ENCODE measurements at places on chromosomes 1 and 21.

GRCh38 chr1:17527036-17527914 lies 12.2 kb upstream of the ARHGEF10L start:
- H3K27me3 ChIP-seq, result no peaks in the 10 kb centered on the region
- H3K4me3 ChIP-seq, result no peak overlapping the region
- peak overlapping the region; percentile 77 for H3K27ac ChIP-seq
- H3K4me1 ChIP-seq, result peaks cover 58% of the 10 kb centered on the region
- H3K36me3 ChIP-seq, result no peaks in the 10 kb centered on the region
- DNase-seq, result no peak

DNA sequence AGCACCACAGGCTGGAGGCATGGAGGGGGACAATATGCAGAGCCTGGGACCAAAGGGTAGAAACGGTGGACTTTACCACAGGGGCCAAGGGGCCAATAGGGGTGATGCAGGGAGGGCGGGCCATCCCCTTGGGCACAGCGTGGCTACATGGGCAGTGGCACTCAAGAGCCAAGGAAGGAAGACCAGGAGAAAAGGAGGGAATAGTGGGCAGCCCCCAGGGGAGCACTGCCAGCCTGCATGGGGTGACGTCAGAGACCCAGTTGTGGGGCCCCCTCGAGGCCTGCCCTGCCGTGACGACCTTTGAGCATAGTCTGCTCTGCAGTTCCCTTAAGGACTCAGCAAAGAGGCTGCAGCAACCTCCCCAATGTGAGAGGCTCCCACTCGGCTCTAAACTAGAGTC lies 95.5 kb upstream of the TMPRSS2 start:
- H3K27ac ChIP-seq, result no peak overlapping the region
- no peak overlapping the region for H3K4me3 ChIP-seq
- H3K4me1 ChIP-seq, result peaks cover 25% of the 10 kb centered on the region
- DNase-seq, result no peak

DNA sequence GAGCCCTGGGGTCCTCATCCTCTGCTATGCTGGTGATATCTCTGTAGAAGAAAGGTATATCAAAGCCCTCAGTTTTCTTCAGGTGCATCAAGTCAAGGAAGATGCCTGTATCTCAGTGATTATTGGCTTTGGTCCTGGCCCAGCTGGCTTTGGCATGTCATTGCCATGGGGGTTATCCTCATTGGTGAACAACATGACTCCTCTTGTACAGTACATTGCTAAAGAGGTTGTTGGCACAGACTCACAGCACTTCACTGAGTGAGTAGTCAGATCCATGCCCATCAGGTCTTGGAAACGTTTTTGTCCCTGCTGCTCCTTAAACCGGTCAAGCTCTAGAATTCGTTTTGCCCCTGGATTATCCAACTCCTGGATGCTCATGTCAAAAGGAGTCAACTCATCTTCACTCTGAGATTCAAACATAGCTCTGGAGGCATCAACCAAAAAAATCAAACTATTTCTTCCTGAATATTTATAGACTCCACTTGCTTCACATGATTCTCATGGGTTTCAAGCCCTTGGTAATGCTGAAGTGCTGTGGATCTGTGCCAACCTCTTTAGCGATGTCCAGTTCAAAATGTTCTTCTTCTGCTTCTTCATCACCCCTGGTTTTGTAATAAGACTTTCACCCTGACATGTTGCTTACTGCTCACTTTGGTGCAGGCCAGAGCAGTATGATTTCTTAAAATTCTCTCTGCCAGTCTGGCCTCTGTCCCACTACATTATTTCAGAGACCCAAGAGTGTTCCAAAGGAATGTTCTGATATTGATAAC lies 43.0 kb upstream of the RAB3GAP2 start:
- no peak overlapping the region for H3K4me3 ChIP-seq
- no peaks in the 10 kb centered on the region for H3K27me3 ChIP-seq
- H3K27ac ChIP-seq, result no peak overlapping the region
- no peaks in the 10 kb centered on the region for H3K36me3 ChIP-seq

DNA sequence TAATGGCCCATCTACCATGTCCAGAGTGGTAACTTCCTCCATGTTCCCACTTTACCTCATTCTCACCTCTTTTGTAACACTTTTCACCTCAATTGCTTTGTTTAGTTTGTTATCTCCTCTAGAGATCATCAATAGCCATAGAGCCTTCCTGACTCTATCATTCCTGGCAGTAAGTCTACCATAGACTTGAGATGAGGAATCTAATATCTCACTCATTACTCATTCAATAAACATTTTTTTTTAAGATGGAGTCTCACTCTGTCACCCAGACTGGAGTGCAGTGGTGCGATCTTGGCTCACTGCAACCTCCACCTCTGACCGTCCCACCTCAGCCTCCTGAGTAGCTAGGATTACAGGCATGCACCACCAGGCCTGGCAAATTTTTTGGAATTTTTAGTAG lies 7.1 kb downstream of the NMNAT2 start:
- no peak for DNase-seq
- no peak overlapping the region for H3K27ac ChIP-seq
- H3K27me3 ChIP-seq, result peaks cover 6% of the 10 kb centered on the region
- H3K36me3 ChIP-seq, result no peaks in the 10 kb centered on the region
- no peaks in the 10 kb centered on the region for H3K4me1 ChIP-seq
- H3K4me3 ChIP-seq, result no peak overlapping the region

- no peak for DNase-seq
- no peaks in the 10 kb centered on the region for H3K27me3 ChIP-seq
- no peak overlapping the region for H3K4me3 ChIP-seq
- H3K4me1 ChIP-seq, result no peaks in the 10 kb centered on the region
- no peaks in the 10 kb centered on the region for H3K36me3 ChIP-seq
Observed at GRCh38 chr1:52880206-52880605, 37.6 kb downstream of the ZYG11A start.

DNA sequence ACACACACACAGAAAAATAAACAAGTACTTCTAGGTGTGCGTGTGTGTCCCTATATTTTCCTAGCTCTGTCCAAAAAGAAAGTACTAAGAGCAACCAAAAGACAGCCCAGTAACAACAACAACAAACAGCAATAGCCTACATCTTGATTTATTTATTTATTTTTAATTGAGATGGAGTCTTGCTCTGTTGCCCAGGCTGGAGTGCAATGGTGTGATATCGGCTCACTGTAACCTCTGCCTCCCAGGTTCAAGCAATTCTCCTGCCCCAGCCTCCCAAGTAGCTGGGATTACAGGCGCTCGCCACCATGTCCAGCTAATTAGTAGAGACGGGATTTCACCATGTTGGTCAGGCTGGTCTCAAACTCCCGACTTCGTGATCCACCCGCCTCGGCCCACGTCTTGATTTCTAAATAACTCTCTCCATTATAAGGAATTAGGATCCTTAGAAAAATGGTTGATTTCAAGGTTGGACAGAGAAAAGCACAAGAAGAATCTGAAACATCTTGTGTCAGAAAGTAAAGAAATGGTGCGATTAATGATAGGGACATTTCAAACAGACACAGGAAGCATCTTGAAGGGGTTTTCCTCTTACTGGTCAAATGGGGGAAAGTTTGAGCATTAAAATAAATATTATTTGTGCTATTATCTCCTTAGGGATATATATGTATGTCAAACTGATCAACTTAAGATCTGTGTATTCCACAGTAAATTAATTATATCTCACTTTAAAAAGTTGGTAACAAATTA lies 59.4 kb downstream of the ARID4B start:
- H3K4me3 ChIP-seq, result no peak overlapping the region
- peaks cover 23% of the 10 kb centered on the region for H3K4me1 ChIP-seq
- H3K36me3 ChIP-seq, result no peaks in the 10 kb centered on the region
- no peak overlapping the region for H3K27ac ChIP-seq

DNA sequence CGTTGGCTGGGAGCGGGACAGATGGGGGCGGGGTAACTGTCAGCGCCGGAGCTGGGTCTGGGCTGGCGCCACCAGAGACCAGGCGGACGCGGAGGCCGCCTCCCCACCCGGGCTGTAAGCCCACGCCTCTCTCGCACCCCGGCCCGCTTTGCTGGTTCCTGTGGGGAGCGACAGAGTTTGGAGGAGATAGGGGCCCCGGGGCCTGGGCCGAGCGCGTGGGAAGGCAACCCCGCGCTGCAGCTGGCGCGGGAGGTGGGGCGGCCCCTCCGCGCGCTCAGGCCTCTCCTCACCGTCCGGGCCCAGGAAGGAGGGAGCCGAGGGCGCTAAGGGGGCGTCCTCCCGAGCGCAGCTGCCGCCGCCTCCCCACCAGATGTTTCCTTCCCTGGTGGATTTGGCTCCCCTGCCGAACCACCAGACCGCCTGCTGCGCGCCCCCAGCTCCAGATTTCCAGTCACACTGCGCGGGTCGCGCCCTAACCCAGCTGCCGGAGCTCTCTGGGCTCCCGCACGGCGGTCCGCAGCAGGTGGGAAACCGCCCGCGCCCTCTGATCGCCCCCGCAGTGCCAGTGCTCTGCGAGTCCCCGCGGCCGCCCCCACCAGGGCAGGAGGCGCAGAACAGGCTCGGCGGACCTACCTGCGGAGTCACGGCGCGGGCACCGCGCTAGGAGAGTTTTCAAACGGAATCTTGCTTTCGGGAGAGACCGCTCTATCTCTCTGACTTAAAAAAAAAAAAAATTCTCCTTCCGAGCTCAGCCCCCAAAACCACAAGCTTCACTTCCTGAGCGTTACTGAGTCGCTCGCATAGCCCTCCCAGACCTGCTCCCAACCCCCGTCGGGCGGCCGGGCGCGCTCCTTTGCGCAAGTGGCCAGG lies 1.1 kb downstream of the GFI1 start:
- peaks cover 65% of the 10 kb centered on the region for H3K4me1 ChIP-seq
- H3K27me3 ChIP-seq, result peaks cover 91% of the 10 kb centered on the region
- H3K27ac ChIP-seq, result no peak overlapping the region
- peak overlapping the region; percentile 60 for H3K4me3 ChIP-seq
- H3K36me3 ChIP-seq, result no peaks in the 10 kb centered on the region

DNA sequence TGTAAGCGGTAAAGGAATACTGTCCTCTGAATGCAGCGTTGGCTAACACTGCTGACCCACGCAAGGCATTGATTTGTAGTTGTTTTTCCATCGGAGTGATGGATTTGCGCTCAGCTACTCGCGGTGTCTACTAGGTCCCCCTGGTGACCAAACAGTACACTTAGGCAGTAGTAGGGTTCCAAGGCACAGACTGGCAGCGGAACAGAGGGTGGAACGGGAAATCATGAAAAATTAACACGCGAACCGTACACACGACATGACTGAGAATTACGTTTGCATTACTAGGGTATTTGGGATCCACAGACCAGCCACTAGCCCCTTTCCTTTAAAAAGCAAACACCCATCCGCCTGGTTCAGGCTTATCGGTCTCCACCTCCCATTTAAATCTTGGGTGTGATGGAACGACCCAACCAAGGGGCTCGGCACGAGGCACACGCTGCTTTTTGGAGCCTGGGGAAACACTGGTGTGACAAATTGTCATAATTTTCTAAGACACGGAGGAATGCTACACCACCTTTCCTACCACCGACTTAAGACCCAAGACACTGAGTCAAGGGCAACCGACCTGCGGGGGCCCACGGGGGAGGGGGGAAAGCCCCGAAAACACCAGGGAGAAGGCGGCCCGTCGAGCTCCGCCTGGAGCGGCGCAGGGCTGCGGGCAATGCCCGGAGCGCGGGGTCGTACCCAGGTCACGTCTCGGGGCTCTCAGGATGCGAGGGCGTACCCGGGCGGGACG lies 699 bp downstream of the DIPK1A start:
- H3K36me3 ChIP-seq, result no peaks in the 10 kb centered on the region
- peak; percentile 79 for DNase-seq

- no peak for DNase-seq
- H3K27ac ChIP-seq, result no peak overlapping the region
- no peak overlapping the region for H3K4me3 ChIP-seq
- no peaks in the 10 kb centered on the region for H3K36me3 ChIP-seq
- no peaks in the 10 kb centered on the region for H3K27me3 ChIP-seq
- H3K4me1 ChIP-seq, result peaks cover 2% of the 10 kb centered on the region
Observed at GRCh38 chr1:217857061-217857460, 225.9 kb downstream of the SPATA17 start.

DNA sequence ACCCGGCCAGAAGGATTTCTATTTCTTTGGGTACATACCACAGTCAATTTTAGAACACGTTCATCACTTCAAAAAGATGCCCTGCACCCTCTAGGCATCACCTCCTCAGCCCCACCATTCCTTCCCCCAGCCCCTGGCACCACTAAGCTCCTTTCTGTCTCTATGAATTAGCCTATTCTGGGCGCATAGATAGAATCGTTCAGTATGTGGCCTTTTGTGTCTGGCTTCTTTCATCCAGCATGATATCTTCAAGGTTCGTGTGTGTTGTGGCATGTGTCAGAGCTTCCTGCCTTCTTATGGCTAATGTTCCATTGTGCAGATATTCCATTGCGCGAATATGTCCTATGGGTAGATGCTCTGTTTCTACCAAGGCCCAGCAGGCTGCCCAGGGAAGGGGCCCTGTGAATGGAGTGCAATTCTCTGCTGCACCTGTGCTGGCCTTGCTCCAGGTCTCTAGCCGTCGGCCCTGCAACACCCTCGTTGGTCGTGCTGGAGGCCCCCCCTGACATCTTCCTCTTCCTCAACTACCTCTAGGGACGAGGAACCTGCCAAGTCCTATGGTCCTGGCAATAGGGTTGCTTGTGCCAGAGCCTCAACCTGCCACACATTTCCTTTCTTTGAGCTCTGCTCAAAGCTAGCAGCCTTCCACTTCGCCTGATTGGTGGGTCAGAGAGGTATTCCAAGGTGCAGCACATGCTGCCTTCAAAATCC lies 113.5 kb downstream of the RIPK4 start:
- peaks cover 50% of the 10 kb centered on the region for H3K4me1 ChIP-seq
- no peaks in the 10 kb centered on the region for H3K27me3 ChIP-seq
- no peak overlapping the region for H3K4me3 ChIP-seq
- no peak overlapping the region for H3K27ac ChIP-seq

DNA sequence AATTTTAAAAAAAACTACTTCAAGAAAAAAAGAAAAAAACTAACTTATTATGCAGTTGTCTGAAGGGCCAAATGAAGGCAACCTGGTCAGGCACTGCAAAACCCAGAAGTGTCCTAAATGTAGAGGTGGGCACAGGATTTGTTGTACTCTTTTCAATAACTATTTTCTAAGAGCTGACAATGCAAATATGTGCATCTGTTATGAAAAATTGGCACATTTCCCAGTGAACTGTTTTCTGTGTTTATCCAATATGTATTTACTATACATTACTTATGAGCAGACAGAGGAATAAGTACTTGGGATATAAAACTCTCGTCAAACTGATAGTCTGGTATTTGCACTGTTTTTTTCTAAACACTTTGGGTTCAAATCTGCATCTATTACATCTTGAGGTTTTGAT lies 188.0 kb upstream of the C21orf91 start:
- DNase-seq, result no peak
- no peaks in the 10 kb centered on the region for H3K27me3 ChIP-seq
- no peaks in the 10 kb centered on the region for H3K36me3 ChIP-seq

Measured in suprapubic skin (tissue), 4 donors.